ENCODE measurements at places on chromosomes 3 and 15. TPM values are rescaled to one million over a fixed set of nuclear protein-coding genes. Genes with fewer than 3 reads are reported as not detected.

- no peak for DNase-seq
Observed at GRCh38 chr3:100110162-100110561, 4.1 kb downstream of the FILIP1L start.

GRCh38 chr15:84721371-84721770, 5.4 kb upstream of the SEC11A start:
- no peak for DNase-seq

DNA sequence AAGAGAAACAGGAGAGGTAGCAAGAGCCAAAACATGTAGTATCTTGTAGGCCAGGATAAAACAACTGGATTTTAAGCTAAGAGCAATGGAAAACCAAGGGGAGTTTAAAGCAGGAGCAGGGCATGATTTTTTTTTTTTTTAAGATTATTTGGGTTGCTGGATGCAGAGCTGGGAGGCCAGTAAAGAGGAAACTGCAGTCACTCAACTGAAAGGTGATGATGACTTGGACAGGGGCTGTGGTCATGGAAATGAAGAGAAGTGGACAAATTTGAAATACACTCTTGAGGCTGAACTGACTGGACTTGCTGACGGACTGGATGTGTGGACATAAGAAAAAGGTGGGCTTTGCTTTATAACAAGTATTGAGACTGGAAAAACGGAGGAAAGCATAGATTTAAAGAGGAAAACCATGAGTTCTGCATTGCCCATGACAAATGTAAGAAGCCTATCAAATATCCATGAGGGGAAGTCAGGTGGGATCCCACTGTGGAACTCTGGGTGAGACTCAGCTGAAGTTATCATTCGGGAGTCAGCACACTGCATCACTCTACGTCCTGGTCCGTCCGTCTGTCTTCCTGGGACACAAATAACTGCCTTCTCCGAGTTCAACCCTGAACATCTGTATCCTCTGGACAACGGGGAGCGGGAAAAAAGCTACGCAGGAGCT, 688 bp downstream of the XPC start:
- no peak for DNase-seq

TEX55 gene
- not detected for polyA plus RNA-seq

Measured in endothelial cell of umbilical vein (primary cell).